NCI-H748 treated with DMSO at 0.1 percent for 48 hours (cell line): ENCODE measurements at places on chromosomes 3 and 15.

GRCh38 chr3:109852283-109852682 lies 514.9 kb upstream of the DPPA4 start:
- DNase-seq, result no peak

DNA sequence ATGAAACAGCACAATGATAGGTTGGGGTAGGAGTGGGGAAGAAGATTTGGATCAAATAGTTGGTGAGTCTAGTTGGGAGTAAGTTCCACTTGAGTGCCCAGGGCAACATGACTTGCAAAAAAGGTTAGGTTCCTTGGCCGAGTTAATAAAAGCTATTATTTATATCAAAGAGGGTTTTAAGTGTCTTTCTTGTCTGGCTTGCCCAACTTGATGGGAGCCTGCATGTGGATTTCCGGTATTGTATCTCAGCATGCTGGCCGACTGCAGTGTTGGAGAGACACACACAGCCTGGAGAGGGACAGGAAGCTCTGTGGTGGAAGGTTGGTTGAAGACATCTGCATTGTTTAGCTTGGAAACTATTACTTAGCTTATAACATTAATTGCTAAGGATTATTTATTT lies 449.5 kb upstream of the TBL1XR1 start:
- DNase-seq, result no peak

DNA sequence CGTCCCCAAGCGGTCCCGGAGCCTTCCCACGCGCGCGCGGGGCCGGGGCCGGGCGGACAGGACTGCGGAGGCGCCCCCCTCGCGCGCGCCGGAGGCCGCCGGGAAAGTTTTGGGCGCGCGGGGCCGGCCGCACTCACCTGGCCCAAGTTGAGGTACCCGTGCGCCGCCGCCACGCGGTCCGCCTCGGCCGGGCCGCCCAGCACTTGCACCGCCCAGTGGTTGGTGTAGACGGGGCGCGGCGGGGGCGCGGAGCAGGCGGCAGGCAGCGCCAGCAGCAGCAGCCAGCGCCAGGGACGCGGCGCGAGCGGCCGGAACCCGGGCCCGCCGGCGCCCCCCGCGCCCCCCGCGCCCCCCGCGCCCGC lies 289 bp downstream of the PCSK6 start:
- no peak for DNase-seq

DNA sequence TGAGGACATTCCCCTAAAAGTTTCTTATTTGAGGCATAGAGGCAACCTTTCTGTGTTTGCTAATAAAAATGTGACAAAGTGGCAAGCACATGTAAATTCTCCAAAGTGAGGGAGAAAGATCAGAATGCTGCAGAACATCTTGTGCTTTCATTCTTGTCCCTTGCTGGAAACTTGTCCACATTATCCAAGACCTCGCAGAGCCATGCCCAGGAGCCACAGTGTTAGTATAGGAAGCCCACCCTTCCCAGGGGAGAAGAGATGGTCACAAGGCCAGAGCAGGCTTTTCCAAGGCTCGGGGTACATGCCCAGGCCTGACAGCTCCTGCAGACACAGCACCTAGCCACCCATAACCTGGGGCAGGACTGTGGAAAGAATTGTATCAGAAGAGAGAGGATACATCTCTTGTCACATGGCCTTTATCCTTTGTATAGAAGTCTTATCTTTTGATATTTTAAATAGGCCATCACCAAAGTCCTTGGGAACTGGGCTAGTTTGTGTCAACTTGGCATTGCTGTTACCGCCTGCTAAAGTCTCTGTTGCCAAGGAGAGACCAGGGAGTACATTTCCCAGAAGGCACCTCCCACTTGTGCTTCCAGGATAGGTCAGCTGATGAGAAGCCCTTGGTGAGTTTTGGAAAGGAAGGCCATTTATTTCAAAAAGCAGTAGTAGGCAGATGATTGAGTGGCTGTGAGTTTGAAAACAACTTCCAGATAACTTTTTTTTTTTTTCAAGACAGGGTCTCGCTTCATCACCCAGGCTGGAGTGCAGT lies 10.5 kb downstream of the DLEC1 start:
- no peak for DNase-seq
